AG20443 (cell line): ENCODE measurements at places on chromosomes 5 and 9.
A peak's percentile ranks its signal among the peaks of the same experiment; 100 is the strongest.

- DNase-seq, result peak; percentile 81
These were observed 8.7 kb upstream of the GFRA3 start for GRCh38 chr5:138282920-138283742.

- no peak for DNase-seq
These were observed 32.9 kb upstream of the DTWD2 start for GRCh38 chr5:119021149-119021732.

DNA sequence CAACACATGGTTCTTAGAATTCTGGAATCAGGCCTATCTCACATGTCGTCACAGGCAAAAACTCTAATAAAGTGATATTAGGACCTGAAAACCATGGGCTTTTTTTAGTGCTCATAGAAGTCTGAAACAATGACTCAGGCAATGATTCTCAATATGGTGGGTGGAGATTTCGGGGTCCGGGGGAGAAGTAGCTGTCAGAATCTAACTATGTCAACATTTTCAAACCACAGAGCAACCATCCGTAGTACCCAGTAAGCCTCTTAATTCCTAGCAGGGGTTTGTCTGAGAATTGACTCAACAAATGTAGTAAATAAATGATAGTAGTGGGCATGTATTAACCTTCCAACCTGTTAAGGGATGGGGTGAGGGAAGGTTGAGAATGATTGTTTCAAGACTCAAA, 2.6 kb downstream of the AMACR start:
- no peak for DNase-seq

DNA sequence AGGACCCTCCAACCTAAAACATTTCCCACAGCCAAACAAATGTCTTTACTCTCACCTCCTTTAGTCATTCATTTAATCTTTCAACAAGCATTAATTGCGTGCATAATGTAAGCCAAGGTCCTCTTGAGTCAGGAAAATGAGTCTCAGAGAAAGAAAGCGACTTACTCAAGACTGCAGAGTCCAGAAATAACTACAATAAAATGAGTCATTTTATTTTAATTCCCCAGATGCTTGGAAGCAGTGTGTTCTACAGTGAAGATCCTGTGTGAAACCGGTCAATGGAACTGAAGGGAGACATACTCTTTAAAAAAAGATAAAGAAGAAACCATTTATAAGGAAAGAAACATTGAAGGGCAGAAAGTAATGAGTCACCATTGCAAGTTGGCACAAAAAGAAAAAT, 513.7 kb downstream of the CDK5RAP2 start:
- peak; percentile 43 for DNase-seq

DNA sequence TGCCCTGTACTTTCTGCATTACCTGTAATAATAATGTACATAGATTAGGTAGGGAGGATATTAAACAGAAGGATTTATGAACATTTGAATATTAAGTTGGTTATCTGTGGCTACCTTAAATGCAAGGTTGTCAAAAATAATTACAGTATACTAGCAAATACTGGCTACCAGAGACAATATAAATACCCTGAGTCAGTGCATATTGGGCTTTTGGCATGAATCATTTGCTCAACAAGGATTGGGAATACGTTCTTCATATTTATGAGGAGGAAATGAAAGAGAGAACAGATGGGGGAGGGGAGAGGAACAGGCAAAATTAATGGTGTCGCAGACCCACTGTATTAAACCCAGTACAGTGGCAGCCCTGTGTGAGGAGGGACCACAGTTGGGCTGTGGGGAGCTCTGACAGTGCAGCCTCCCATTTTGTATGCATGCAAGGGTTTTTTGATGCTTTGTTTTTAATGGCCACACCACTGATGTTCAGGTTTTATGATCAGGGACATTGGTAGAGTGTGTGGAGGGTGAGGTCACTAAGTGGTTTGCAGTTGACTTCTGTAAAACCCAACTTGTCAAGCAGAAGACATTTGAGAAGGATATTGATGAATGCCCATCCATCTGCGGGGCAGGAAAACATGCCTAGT, 56.9 kb downstream of the MVB12B start:
- DNase-seq, result no peak

- no peak for DNase-seq
These were observed 119.0 kb downstream of the MAT2B start for GRCh38 chr5:163624431-163624830.

DNA sequence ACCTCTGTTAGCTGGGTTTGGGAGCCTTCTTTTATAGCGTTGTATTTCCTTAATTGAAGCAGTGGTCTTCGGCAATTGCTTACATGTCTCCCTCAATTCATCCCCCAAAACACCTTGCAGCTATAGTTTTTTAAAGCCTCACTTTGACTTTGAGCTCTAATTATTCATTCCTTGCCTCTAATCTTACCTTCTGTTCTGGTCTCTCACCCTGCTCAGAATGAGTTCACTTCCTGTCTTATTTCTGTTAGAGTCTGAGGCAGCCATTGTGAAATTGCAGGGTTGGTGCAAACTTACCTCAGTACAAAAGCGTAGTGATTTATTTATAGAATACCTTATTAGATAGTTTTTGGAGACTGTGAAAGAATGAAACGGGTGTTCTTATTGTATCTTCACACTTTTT, 35.0 kb downstream of the AOPEP start:
- DNase-seq, result no peak

DNA sequence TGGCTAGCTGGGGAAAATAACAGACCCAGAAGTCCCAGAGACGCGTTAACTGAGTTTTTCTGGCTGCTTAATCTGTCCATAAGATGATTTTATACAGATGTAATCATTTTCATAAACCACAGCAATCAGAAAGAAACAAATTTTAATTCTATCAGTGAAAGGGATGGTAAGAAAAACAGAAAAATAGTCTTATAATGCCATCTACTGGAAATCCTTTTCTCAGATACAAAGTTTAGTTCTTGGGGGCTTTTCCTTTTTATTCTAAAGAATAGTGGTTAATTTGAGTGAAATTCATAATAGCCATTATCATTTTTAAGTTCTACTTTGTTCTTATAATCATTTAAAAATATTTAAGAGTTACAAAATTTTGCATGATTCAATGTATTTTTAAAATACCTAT, 44.4 kb downstream of the DROSHA start:
- DNase-seq, result no peak
